ENCODE measurements at places on chromosomes 6 and 20.

DNA sequence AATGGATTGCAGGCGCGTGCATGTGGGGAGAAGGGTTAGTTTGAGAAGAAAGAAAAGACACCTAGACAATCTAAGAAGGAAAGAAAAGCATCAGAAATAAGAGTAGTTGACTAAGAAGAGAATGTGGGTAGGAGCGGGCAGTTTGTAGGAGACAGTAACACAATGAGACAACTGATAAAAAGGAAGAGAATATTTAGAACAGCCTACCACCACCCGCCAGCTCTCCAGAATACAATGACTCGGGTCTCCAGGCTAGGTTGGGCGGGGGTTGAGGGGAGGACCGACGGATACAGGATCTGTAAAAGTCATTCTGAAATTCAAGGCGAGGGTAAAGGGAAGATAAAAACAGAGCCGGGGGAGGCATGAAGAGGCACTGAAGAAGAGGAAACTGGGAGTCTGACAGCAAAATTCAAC, 712 bp downstream of the ABHD16A start:
- no peak for DNase-seq

DNA sequence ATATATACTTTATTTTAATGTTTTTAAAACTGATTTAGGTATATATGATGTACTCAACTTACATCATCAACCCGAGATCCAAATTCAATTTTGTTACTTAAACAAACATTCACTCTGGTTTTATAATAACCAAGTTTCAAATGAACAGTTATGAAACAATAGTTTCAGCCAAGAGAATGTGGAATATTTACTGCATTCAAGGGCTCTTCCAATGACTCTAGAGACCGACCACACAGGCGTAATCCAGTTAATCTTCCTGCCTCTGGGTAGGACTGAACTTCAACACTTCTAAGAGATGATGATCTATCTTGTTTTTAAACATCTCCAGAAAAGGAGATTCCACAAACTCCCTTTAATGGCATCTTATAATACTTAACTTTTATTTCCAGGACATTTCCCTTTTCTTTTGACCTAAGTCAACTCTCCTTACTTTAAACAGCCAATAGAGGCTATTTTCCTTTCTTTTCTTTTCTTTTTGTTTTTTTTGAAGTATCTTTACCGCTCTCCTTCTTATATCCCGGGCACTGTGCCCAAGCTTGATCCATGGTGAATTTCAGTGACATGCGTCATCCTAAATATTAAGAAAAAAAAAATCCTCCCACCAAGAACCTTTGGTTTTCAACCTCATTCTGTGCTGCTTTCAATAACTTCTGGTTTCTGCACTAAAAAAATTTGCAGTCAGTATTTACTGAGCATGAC, 110.1 kb downstream of the KIF13A start:
- DNase-seq: peak; percentile 66

DNA sequence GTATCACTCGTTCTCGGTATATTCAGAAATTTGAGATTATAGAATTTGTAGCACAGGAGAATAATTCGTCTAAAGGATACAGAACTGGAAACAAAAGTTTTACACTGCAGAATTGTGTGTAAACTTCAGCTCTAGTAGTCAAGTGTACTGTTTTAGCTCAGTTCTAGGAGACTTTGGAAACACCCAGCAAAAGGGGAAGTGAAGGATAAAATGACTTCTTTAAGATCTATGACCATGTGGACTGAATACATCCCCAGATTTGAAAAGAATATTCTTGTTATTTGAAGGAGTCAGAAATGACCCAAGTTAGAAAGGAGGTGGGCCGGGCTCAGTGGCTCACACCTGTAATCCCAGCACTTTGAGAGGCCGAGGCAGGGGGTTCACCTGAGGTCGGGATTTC, 174.0 kb upstream of the FOXQ1 start:
- DNase-seq: no peak

GRCh38 chr6:157453978-157454377, 73.0 kb downstream of the ZDHHC14 start:
- DNase-seq: no peak

DNA sequence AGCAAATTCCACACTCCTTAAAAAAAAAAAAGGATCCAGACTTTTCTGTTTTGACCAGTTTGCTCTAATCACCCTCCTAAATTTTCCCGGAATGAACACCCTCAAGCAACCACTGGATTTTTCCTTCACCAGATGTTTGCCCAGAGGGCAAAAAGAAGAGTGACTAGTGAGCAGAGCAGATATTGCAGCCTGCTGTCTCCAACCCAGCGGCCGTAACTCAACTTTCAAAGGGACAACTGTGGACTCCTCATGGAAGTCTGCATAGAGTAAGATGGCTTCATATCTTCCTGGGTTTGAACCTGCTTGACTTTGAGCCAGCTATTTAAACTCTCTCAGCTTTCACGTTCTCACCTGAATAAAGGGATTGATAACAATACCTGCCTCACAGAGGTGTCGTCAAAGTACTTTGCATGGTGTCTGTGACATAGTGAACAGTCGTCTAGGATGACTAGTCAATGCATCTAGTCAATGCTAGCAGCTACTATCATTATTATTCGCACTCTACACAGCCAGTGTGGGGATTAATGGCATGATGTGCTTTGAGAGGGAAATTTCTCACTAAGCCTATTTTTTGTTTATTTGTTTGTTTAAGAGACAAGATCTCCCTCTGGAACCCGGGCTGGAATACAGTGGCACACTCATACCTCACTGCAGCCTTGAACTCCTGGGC, 92.2 kb upstream of the HIVEP1 start:
- no peak for DNase-seq

DNA sequence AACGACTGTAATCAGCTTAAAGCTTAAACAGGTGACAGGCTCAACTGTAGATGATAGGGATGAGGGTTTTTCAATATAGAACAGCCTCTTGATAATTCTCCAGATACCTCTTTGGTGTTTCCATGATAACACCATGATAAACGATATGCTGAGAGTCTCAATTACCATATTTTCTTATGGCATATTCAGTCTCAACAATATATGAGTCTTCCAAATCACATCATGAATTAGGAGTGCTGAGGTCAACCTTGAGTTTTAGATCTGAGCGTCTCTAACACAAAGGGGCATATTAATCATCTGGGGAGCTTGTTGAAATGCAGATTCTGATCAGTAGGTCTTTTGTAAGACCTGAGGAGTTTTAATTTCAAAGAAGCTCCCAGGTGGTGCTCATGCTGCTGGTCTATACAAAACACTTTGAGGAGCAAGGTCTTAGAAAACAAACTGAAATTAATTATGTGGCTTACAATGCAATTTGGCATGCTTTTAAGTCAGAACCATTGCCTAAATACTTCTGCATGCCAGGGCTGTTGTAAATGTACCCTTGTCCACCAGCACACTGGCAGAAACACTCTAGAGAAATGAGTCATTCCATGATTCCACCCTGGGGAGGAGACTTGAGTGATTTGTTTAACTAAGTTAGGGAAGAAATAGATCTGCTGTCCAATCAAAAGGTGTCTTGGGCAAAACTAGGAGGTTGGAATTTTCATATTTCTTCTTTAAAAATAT, 49.6 kb downstream of the PTCHD4 start:
- DNase-seq: peak; percentile 37

- DNase-seq: no peak
These were observed 7.8 kb downstream of the ZBP1 start for GRCh38 chr20:57612436-57612835.

DNA sequence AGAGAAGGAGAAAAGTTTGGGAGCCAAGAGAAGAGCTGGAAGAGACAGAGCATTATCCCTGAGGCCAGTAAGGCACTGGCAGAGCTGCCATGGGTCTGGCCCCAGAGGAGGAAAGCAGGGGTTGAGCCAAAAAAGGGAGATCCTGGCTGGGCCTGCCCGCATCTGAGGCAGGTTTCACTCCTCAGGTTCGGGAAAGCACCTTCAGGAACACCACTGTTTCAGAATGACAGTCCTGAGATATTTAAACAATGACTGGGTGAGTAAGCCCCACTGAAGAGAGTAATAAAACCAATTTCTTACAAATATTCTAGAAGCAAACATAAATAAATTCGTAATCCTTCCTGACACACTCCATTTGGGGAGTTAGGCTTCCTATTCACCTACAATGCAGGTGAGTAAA, 152.2 kb downstream of the BACH2 start:
- DNase-seq: no peak

DNA sequence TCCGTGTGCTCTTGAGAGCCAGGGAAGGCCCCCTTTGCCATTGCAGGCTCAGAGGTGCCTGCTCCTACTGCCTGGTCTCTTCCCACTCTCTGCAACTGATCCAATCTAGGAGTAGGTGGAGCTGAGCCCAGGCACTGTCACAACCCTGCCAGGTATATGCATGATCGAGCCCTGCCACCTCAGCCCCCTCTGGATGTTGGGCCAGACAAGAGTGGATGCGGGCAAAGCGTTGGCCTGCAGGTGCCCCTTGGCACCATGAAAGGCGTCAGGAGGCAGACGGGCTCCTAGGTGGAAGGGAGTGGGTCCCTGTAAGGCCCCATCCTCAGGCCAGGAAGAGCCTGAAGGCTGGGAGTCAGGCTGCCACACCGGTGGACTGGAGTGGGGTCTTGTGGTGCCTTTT, 5.9 kb upstream of the OR14J1 start:
- DNase-seq: no peak

GRCh38 chr6:117327149-117328004, 62.0 kb downstream of the VGLL2 start:
- DNase-seq: no peak

DNA sequence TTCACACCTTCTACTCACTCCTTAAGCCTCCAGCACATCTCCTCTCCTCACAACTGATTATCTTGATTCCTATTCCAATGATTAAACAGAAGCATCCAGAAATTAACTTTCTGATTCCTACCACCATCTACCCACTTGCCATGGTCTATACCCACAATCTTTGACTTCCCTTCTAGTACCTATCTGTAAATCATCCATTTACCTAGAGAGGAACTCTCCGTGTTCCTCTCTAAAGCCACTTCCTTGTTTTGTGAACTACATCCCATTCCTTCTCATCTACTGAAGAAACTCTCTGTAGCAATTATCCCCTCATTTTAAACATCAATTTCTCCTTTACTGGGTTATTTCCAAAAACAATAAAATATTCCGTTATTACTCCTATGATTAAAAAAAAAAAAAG, 167.3 kb downstream of the ARHGAP18 start:
- no peak for DNase-seq

- no peak for DNase-seq
These were observed 258.9 kb downstream of the TSHZ2 start for GRCh38 chr20:53231061-53231460.

- DNase-seq: no peak
These were observed 47.2 kb downstream of the VEGFA start for GRCh38 chr6:43817192-43817591.

- DNase-seq: no peak
These were observed 6.9 kb upstream of the SGK1 start for GRCh38 chr6:134324766-134325165.

Data from RWPE1 (cell line).